RPMI7951 (cell line): ENCODE measurements at places on chromosomes 5 and 9. TPM values are rescaled to one million over a fixed set of nuclear protein-coding genes. Genes with fewer than 3 reads are reported as not detected.

- DNase-seq: no peak
These were observed 2102.7 kb upstream of the WWC1 start for GRCh38 chr5:166188501-166189325.

DNA sequence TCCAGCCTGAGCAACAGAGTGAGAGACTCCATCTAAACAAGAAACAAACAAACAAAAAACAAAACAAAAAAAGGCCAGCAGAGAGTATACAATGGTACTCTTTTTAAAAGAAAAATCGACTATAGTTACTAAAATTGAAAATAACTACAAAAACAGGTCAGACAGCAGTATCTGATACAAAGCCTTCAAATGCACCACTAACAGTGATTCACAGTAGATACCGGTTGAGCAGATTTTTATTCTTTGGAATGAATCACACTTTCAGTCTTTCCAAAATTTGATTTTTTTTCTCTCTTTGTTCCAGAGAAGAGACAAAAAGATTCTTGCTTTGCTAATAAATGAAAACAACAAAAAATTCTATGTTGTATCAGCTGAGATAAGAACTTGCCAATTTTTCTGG is 36.9 kb downstream of the ROR2 start:
- no peak for DNase-seq

GRCh38 chr5:73295921-73296320 is 122.9 kb downstream of the TMEM174 start:
- no peak for DNase-seq

DNA sequence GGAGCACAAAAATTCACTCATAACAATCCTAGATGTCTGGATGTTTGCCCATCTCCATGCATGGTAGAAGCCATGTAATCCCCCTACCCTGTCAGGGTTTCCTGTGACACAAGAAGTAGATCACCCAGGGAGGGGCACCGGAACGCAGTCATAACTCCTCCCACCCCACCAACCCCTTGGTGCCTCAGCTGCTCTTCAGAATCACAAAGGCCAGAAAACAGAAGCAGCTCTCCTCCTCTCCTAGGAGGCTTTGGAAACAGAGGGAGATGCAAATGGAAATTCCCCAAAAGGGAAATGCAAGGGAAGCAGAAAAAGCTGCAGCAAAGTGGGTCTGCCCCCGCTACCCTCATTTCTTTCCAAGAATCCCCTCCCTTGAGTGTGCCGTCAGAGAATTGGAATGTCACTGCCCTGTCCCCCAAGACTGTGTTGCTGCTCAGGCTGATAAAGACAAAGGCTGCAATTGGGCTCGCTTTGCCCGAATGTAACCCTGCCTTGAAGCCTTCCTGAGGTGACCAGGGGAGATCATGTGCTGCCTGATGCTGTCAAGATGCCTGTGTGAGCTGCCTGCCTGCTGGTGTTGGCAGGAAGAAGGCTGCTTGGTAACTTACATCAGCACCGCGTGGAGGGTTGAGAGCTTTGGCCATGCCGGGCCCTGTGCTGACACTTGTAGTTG is 65.5 kb upstream of the ABCA1 start:
- peak; percentile 44 for DNase-seq

- DNase-seq: no peak
These were observed 2141.6 kb upstream of the C9orf72 start for GRCh38 chr9:29714860-29715259.

- no peak for DNase-seq
These were observed 31.9 kb upstream of the FANCC start for GRCh38 chr9:95349091-95350038.

GRCh38 chr5:142830241-142831008 is 60.2 kb downstream of the ARHGAP26 start:
- DNase-seq: peak; percentile 37

DNA sequence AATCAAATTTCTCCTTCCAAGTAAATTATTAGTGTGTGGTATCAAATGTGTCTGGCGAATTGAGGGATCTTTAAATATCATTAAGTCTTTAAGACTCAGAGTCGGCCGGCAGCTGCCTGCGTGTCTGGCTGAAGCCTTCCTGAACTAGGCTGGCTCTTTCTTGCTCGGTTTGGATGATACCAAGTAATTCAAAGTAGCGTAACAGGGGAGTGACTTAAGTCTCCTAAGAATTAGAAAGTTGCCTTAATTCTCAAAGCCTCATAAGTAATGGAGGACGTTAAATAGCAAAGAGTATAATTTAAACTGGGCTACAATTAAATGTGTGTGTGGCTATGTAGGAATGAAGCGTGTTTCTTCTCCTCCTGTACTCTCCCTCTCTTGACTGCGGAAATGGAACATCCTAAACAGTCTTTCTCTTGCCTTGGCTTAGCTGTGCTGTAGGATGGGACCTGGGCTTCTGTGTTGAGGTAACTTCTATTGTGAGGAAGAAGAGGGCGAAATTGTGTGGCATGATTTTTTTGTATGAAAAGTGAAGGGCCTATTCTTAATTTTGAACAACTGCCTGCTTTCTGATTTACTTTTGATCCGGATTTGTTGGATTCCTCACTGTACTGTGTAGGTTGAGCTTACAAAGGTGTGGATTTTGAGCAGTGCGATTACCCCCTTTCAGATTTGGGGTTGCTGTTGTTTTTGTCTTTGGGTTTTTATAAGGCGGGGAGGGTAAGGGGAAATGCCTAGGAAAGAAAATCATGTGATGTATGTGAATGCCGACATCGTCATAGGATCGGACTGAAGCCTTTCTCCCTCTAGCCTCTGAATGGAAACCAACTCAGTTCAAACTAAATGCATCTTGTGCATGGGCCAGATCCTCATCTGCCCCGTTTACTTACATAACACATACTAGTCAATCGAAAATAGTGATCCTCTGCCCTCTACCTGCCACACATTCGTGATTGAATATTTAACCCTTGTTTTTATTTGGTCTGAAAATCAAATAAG is 29.9 kb downstream of the CPEB4 start:
- DNase-seq: peak; percentile 81

- no peak for DNase-seq
These were observed 33.2 kb upstream of the IL7R start for GRCh38 chr5:35823347-35824098.

DNA sequence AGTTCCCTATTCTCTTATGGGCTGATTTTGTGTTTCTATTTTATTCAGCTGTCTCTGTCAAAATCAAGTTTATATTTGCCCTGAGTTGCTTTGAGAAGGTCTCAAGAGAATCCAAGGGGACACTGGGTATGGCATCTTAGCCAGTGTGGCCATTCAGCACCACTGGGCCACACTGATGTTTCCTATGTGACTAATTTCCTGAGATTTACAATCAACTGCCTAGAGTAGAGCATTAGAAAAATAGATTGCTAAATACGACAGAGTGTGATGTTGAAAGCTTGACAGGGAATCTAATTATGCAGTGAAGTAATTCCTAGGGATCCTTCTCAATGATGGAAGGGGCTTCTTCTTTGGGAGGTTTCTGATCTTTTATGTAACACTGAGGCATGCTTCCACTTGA is 141.7 kb downstream of the SV2C start:
- DNase-seq: no peak

DNA sequence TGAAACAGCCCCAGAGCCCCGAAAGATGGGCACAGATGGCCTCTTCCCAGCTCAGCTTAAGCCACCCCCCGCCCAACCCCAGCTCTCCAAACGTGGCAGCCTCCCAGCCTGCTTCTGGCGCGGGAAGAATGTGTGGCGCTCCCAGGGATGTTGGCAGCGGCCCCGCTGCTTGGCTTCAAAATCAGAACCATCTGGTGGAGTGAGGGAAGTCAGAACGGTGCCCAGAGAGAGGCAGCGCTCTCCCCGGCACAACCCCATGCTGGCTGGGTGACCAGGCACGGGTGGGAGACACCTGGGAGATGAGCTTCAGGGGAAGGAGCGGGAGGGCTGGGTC is 72.7 kb upstream of the ORM1 start:
- peak; percentile 16 for DNase-seq

DNA sequence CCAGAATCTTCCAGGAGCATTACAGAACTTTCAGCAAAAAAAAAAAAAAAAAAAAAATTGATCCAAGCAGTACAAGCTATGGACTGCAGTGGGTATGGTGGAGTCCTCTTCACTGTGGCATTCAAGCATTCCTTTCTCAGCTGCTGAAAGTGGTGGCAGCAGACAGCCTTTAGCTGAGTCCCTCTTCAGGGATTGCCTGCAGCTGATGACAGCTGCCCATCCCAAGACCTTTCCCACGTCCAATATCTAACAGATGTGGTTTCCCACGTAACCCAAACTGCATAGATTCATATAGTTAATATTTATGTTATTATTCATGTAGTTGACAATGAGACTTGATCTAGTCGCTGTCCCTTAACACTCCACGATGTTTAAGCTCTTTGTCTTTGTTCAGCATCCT is 475.9 kb downstream of the TLE1 start:
- DNase-seq: no peak

DNA sequence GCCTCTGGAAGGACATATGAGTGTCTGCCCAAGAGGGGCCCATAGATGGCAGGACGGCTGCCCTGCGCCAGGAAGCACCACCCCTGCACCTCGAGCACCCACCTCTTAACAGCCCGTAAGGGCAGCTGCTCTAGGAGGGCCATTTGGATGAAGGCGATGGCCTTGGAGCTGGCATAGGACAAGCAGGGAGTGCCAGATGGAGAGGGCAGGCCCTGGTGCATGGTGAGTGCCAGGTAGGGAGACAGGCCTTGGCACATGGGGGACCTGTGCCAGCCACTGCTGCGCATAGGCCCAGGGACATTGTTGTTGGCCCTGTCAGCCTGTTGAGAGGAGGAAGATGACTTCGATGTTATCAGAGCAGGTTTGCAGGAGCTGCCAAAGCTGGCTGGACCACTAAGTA is 134.2 kb downstream of the SLC25A46 start:
- no peak for DNase-seq

GRCh38 chr9:88528080-88528790 is 6.7 kb upstream of the NXNL2 start:
- no peak for DNase-seq

DNA sequence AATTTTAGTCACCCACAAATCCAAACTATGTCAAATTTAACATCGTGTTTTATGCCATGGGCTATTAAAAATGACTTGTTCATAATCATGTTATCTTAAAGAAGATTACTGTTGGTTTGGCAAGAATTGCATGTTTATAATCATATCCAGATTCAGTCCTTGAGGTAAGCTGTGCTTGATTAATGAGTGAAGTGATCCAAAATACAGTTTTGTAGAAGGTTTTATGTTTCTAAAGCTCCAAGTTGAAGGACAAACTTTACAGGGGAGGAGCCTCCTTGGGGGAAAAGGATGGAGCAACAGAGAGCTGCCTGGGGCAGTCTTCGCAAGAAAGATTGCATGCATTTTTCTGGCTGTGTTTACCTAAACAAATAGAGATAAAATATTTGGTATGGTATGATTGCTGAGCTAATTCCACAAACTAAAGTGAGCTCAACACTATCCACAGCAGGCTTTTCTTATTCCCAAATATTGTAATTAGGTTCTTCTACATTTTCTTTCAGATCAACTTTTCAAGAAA is 189.5 kb upstream of the TYRP1 start:
- no peak for DNase-seq

DNA sequence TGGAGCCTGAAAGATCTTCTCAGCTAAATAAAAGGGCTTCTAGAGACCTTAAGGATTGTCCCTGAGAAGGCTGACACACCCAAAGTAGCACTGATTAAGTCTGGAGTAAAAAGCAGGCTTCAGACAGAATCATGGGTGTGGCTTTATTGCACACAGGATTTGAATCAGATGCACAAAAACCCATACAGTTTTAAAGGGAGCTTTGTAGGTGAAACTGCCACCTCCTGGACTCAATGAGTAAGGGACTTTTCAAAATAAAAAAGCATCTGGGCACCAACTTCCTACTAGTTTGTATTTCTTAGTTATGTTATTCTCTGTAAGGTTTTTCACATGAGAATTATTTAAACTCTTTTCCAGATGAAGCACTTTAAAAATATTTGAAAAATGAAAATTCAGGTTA is 129.4 kb downstream of the EDIL3 start:
- peak; percentile 51 for DNase-seq

- DNase-seq: no peak
These were observed 12.1 kb upstream of the NCS1 start for GRCh38 chr9:130159915-130160670.

Gene DMRT3
- total RNA-seq: not detected in 2 replicates

Gene ADAMTS16
- total RNA-seq: 3.4 and 4.2 TPM in 2 replicates

Gene ARL15
- total RNA-seq: 9.7 and 11.3 TPM in 2 replicates

Gene SYK
- total RNA-seq: not detected in 2 replicates

Gene LCN1
- not detected in 2 replicates for total RNA-seq
